Substantia nigra (tissue), 51 donors: ENCODE measurements at places on chromosomes 1 and 21.

- DNase-seq: no peak
These were observed 27.5 kb upstream of the SLC30A1 start for GRCh38 chr1:211606332-211606913.

GRCh38 chr21:29449306-29449950 lies 150.7 kb downstream of the BACH1 start:
- DNase-seq: no peak

DNA sequence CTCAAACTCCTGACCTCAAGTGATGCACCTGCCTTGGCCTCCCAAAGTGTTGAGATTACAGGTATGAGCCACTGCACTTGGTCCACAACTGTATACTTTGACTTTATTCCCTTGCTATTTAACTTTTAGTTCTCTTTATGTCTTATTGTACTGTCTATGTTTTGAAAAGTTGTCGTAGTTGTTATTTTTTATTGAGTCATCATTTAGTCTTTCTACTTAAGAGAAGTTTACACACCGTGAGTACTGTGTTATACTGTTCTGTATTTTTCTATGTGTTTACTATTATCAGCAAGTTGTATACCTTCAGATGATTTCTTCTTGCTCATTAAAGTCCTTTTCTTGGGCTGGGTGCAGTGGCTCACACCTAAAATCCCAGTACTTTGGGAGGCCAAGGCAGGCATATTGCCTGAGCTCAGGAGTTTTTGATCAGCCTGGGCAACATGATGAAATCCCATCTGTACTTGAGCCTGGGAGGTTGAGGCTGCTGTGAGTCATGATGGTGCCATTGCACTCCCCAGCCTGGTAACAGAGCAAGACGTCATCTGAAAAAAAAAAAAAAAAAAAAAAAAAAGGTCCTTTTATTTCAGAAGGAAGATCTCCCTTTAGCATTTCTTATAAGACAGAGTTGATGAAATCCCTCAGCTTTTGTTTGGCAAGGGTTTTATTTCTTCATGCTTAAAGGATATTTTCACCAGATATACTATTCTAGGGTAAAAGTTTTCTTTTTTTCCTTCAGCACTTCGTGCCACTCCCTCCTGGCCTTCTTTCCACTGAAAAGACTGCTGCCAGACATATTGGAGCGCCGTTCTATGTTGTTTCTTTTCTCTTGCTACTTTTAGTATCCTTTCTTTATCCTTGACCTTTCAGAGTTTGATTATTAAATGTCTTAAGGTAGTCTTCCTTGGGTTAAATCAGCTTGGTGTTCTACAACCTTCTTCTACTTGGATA lies 47.6 kb downstream of the TNFSF18 start:
- DNase-seq: no peak

DNA sequence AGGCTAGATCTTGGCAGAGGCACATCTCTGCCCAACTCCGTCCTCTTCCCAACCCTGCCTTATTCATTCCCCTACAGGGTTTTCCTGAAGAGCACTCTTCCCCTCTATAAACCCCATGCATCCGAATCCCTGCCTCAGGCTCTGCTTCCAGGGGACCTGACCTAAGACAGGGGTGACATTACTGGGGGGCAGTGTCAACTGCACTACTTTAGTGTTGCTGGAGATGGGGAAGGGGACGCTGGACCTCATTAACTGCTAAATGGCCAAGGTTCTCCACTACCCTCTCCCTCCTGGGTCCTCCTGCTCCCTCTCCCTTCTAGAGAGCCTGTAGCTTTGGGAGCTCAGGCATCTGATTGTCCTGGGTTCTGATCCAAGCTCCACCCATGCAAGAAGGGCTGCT lies 126.2 kb downstream of the GRIK3 start:
- DNase-seq: no peak

GRCh38 chr1:53582211-53583020 lies 123.2 kb downstream of the DMRTB1 start:
- DNase-seq: no peak

GRCh38 chr1:73979684-73980083 lies 218.3 kb downstream of the LRRIQ3 start:
- DNase-seq: no peak

GRCh38 chr1:229221106-229222019 lies 49.5 kb upstream of the RAB4A start:
- DNase-seq: no peak

DNA sequence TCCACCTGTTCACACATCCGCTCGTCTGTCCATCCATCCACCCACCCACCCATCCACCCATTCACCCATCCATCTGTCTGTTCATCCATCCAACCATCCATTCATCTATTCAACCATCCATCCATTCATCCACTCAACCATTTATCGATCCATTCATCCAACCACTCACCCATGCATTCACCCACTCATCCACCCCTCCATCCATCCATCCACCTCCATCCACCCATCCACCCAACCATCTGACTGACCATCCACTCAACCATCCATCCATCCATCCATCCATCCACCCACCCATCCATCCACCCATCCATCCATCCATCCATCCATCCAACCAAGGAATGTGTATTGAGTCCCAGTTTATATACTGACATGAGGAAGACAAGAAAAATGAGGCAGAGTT lies 73.1 kb downstream of the UMODL1 start:
- DNase-seq: no peak

DNA sequence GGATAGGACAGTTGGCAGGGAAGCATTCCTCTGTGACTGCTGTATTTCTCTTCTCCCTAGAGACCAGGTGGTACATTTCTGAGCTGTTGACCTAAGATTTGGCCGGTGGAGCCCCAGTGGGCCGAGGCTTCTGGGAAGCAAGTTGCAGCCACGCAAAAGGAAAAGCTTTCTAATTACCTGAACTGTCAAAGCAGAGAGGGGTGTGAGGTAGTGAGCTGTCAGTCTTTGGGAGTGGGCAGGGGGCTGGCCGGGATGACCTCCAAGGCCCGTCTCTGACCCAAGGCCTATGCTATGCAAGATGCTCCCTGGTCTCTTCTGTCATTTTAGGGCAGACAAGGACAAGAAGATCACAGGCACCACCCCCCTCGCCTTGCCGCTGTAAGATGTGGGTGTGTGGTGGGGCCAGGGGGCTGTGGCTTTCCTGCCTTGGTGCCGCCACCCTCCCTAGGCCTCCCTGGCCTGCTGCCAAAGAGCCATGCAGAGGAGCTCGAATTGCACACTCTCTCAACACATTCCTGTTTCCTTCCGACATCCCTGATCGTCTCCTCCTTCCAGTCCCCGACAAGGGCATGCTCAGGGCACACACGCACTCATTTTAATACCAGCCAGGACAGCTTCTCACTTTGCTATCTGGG lies 7.7 kb downstream of the PADI1 start:
- no peak for DNase-seq

GRCh38 chr1:219731771-219732170 lies 118.9 kb upstream of the ZC3H11B start:
- no peak for DNase-seq

- DNase-seq: no peak
These were observed 25.9 kb downstream of the S100A6 start for GRCh38 chr1:153509729-153510354.

GRCh38 chr1:107804741-107805140 lies 160.2 kb downstream of the VAV3 start:
- no peak for DNase-seq

DNA sequence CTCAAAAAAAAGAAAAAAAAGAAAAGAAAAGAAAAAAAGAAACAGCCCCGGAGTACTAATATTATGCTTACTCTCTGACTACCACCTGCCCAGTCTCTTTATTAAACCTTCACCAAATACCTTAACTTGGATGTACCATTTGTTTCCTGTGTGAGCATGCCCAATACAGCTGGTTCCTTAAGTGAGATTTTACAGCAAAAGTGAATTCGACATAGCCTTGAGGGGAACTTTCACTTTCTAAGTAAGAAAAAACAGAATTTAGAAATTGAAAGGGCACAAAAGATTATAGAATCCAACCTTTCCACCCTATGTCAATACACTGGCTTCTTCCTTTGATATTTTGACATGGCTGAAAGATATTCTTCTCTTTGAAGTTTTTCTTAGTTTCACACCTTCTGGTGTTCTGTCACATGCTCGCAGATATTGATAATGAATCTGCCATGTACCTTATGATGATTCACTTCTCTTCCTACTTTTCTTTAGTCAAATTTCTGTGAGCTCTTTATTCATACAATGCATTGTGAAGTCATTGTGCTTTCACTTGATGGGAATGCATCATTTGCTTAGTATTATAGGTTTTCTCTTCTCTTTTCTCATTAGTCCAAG lies 5.2 kb upstream of the GIPC2 start:
- no peak for DNase-seq

DNA sequence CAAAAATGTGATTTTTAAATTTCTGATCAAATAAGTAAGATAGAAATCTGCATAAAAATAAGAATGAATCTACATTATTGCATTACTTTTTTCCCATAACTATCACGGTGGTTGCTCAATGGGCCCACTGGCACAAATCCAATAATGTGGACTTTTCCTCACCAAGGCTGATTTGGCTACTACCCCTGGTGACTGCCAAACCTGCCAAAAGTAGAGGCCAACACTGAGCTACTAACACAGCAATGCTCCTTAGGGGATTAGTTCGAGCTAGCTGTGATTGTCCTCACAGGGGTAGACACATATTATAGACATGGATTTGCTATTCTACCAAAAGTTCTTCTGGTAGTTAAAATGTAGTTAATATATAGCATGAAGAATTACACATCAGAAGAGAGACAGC lies 107.7 kb upstream of the ZNHIT6 start:
- DNase-seq: no peak

DNA sequence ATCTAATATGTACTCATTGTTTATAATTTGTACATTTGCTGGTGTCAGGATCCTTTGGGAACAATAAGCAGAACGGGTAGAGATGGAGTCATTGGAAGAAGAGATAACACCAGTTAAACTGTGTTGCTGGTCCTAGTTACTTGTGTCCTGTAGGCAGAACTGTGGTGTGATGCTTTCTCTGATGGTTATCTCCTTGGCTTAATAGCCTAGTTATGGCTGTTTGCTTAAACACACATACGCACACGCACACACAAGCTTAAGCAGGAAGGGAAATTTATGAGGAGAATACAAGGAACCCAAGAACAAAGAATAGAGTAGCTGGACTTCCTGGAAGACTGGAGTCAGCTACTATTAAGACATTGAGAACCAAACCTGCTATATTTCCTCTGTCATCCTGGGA lies 5.7 kb upstream of the PKN2 start:
- DNase-seq: no peak

GRCh38 chr1:167276969-167277368 lies 56.3 kb downstream of the POU2F1 start:
- DNase-seq: no peak

- DNase-seq: no peak
These were observed 90.7 kb downstream of the MRPL37 start for GRCh38 chr1:54290506-54291184.

DNA sequence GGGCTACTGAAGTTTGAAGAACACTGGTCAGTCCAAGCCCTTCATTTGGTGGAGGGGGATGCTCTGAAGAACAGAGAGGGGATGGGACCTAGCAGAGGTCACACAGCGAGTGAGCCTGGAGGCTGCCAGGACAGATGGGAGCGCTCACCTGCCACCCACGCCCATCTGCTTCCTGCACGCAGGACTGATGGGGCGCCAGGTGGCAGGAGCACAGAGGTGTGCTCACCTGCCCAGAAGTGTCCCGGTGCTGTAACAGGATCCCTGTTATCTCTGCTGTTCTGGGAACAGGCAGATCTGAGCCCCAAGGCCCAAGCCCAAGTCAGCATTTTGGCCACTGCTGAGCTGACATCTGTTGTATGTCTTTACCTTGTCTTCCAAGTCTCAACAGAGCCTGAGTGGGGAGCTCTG lies 40.5 kb downstream of the EPHB2 start:
- no peak for DNase-seq

- DNase-seq: no peak
These were observed 107.9 kb downstream of the USP25 start for GRCh38 chr21:15837645-15838044.

- DNase-seq: no peak
These were observed 22.0 kb downstream of the KCNK1 start for GRCh38 chr1:233635765-233636502.

DNA sequence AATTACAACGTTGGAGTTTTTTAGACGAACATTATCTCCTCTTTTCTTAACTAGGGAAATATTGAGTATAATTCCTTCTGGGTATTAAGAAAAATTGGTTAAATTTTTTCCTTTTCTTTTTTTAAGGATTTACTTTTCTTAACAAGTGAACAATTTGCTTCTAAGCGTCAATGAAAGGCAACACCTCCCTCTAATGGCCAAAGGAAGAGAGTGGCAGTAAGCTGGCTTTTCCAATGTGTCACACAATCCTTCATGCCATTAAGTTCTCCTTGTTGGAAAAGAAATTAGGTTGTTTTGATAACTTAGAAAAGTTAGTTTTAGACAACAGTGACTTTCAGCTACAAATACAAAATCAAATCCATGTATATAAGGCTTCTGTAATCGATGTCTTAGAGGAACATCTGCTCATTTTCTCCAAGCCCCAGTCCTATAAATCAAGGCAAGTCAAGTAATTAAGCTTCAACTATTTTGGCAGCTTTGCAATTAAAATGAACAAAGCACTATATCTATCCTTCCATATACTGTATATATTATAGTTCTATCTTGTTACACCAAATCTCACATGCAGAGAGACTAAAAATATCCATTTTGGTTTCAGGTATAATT lies 62.8 kb downstream of the EDEM3 start:
- DNase-seq: no peak

DNA sequence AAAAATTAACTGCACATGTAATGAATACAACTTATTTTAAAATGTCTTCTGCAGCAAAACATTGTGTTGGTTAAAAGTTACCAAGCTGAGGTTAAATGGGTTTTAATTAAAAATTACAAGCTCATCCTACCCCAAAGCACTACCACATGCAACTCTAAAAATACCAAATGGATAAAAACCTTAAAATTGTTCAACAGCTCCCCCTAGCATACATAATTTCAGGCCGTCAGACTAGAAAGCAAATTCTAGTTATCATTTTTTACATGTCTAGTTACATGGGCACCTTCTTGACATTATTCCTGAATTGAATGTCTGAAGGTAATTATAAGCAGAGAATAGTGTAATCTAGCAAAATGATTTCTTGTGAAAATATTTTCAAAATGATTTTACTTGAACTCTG lies 176.5 kb downstream of the C1orf21 start:
- no peak for DNase-seq

DNA sequence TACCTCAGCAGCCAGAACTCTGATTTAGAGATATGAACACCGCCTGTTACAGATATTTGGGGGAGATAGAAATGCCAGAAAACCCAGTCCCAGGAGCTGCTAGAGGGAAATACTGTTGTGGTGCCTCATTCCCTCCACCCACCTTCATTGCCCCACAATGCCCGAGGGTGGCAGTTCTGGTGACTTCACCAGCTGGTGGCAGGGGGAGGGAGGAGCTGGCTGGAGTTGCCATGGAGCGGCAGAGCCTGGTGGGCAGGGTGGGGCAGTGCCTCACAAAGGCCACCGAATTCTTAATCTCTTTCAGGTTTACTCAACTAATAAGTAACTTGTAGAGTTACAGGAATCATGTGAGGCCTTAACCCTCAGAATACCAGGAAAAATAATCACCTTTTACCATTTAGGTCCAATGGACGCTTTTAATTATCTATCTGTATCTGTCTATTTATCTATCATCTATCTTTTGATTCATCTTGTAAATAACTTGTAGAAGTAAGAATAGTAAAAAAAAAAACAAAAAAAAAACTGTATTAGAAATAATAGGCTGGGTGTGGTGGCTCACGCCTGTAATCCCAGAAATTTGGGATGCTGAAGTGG lies 11.7 kb upstream of the S100A11 start:
- DNase-seq: peak; percentile 17
